Right cardiac atrium (tissue), 5 donors: ENCODE measurements at places on chromosomes 11 and 22. TPM values are rescaled to one million over a fixed set of nuclear protein-coding genes. Genes with fewer than 3 reads are reported as not detected.

DNA sequence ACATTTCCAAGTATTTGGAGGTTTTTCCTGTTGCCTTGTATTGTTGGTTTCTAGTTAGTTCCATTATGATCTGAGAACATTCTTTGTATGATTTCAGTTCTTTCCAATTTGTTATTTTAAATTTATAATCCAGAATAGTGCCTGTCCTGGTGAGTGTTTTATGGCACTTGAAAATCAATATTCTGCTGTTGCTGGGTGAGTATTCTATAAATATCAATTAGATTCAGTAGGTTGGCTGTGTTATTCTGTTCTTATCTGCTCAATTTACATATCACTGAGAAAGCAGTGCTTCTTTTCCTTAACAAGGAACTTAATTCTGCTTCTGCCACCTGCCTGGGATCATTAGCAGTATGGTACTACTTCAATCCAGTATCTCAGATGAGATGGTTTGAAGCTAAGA, 123.5 kb downstream of the SNX19 start:
- no peak for DNase-seq

The OR5A1 gene
- not detected for total RNA-seq

The JHY gene
- 5.6 TPM for total RNA-seq

- DNase-seq: no peak
Observed at GRCh38 chr11:78520230-78520629, 54.4 kb downstream of the NARS2 start.

DNA sequence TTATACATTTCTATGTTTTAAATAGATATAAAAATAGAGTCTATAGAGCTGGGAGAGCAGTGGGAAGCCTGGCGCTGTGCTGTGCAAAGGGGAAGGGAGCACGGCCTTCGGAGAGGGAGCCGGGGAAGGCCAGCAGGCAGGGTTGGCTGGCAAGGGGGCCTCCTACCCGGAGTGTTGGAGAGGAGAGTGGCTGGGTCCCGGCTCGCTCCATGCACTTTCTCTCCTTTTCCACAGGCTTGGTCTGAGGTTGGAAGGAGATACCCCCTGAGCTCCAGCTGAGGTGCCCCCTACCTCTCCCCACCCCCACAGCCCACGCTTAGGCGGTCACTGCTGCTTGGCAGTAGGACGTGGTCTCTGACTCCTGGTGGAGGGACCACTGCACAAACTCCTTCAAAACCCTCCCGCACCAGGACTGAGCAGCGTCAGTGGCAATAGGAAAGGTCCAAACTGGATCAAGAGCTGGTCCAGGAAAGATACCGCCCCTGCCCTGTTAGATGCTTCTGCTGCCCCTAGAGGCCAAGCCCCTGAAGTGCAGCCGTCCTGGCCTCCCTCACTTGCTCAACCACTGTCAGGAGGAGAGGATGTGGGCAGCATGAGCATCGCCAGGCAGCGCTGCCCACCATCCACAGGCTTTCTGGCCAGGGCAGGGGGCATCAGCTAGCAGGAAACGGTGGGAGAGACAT, 52.9 kb downstream of the SYT13 start:
- DNase-seq: peak; percentile 77

DNA sequence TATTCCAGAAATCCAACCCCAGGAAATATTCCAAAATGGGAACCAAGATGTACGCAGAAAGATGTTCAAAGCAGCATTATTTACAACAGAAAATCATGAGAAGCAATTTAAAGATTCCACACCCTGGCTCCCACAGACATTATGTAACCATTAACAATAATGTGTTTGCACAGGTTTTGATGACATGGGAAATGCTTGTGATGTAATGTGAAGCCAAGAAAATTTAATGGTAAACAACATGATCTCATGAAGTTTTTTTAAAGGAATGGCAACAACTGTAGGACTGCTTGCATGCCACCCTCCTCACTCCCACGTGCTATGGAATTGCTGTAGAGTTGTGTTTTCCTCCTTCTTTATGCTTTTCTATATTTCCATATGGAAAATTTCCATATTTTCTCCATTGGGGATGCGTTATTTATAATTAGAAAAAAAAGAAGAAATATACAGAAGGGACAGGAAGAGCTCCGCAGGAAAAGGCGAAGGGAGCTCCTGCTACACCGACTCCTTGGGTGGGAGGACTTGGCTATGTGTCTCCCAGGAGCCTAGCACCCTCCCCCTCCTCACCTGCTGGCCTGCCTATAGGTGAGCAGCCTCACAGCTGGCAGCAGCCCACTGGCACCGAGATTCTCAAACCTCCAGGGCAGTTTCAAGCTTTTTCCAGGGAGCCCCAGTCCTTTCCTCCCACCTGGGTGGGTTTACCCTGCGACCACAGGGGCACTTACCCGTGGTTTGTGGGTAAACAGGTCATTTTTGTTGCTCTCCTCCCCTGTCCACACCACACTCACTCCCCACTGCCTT, 20.9 kb downstream of the LRFN4 start:
- no peak for DNase-seq

The SSH3 gene
- total RNA-seq: 25.9 TPM

GRCh38 chr22:16810188-16810802, 14.9 kb downstream of the XKR3 start:
- no peak for DNase-seq

GRCh38 chr22:39634530-39635405, 64.2 kb downstream of the CACNA1I start:
- DNase-seq: no peak

GRCh38 chr11:36724742-36725385, 126.8 kb upstream of the RAG2 start:
- no peak for DNase-seq
